ENCODE measurements at places on chromosomes 11 and 22.

DNA sequence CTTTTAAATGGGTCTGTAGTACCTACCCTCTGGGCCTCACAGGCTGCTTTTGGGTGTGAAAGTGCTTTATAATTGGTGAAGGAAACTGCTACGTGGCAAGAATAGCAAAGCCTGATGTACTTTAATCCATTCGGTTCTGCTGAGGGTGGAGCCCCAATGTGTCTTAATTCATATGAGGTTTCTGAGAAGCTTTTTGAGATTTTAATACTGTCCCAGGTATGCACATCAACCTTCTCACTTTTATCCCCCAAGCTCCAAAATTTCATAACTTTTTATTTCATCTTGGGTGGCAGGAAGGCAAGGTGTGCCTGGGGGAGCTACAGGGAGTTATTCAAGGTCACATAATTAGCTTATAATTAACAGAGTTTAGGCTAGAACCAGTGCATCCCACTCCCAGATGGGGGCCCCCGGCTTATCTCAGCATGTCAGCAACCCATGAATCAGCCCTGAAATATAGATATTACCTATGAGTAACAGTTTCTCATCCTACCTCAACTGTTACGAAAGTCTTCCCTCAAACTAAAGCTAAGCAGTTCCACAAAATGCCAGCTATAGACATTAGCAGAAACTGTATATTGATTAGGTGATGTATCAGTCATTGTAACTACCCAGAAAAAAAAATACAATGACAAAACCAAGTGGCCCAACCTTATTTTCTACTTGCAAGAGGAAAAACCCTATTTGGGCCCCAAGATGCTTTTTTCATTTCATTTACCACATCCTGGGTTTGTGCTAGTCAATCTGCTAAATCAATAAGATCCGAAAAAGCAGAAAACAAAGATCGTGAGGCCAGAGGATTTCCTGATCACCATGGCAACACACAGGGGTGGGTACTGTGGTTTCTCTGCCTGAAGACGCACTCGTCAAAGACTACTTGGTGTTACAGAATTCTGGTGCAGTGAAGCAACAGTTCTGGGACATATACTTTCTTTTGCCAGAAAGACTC, 26.7 kb downstream of the CD44 start:
- DNase-seq = peak; percentile 36

- no peak for DNase-seq
Observed at GRCh38 chr11:83601914-83602527, 315.9 kb upstream of the CCDC90B start.

- DNase-seq = no peak
Observed at GRCh38 chr22:36282328-36282831, 29.4 kb downstream of the APOL1 start.

- DNase-seq = no peak
Observed at GRCh38 chr11:35311331-35311730, 108.0 kb downstream of the SLC1A2 start.

GRCh38 chr11:125124618-125124992, 13.2 kb upstream of the TMEM218 start:
- no peak for DNase-seq

DNA sequence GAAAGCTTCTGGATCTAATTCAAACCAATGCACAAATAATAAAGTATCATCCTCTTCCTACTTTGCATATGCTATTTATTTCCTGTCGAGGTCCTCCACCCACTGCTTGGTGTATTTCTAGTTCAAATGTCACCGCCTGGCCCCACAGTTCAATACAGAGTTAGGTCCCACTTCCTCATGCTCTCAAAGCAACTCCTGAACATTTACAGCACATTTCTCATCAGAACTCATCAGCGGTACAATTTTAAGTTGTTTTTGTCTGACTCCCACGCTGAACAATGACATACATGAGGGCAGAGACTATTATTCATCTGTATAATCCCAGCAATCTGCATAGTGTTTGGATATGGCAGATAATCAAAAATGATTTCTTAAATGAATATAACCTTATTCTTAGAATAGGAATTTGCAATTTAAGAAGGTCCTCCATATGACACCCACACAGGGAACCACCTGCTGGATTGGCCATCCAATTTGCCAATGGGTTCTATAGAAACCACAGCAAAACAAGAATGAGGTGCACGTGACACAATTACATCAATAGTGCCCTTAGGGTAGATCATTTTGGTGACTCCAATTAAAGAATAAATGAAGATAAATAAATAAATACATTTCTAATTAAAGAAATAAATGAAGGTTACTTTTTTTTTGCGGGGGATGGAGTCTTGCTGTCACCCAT, 54.2 kb downstream of the SLC25A17 start:
- DNase-seq = no peak

DNA sequence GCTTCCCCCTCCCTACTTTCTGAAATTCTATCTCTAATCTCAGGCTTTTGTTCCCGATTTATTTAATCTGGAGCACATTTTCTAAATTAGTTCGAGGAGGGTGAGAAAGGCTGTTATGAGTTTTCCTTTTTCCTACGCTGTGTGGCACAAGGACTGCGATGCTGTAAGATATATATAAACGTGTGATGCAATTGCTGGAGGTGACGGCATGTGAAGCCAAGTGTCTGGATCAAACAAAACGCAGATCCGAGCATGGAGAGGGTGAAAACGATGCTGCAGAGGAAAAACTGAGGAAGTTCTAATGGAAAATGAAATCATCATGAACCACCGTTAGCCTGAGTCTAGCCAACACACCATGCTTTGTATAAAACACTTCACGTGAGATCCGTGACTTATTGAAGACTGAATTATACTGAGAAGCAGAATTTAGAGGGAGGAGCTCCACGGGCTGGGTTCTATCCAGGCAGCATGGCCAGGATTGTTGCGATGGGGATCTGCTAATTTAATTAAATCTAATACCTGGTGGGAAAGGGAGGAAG, 4.4 kb downstream of the PKNOX2 start:
- no peak for DNase-seq

- DNase-seq = no peak
Observed at GRCh38 chr11:14079011-14079410, 116.5 kb downstream of the SPON1 start.

GRCh38 chr11:101269990-101270660, 140.5 kb upstream of the PGR start:
- no peak for DNase-seq

DNA sequence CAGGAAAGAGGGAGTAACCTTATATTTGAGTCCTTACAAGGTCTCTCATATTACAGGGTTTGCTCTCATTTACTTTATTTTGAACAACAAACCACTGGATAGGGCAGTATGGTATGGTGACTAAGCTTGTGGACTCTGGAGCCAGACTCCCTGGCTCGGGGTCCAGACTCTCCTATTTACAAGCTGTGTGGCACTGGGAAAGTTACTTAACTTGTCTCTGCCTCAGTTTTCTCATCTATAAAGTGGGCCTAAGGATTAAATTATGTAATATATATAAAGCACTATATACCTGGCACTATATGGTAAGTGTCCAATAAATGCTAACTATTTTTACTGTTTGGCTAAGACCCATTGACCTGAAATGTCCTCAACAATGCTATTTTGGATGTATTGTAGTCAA, 1.7 kb upstream of the DCHS1 start:
- no peak for DNase-seq

GRCh38 chr11:73878771-73879170, 2.0 kb downstream of the PAAF1 start:
- DNase-seq = no peak

- DNase-seq = no peak
Observed at GRCh38 chr11:64713016-64713707, 9.8 kb downstream of the NRXN2 start.

DNA sequence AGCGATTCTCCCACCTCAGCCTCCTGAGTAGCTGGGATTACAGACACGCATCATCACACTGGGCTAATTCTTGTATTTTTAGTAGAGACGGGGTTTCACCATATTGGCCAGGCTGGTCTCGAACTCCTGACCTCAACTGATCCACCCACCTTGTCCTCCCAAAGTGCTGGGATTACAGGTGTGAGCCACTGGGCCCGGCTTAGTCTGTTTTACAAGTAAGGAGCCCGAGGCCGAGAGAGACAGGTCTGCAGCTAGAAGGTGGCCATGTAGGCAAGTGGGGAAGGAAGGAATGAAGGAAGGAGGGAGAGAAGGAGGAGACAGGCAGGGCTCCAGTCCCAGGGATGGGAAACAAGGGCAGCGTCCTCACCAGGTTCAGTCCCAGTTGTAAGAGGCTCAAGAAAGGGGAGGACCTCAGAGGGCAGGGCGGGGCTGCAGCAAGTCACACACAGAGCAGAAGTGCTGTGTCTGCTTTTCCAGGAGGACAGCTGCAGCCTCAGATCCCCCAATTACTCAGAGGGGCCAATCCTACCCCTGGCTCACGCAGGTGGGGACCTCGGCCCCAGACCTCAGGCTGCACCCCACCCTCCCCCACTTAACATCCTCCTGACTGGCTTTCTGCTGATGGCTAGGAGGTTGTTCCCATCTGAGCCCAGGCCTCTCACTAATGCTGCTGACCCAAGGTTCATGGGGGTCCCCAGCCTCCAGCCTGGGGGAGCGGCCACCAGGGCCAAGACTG, 53.8 kb upstream of the PRR5 start:
- DNase-seq = no peak

- no peak for DNase-seq
Observed at GRCh38 chr11:64011371-64011770, 24.4 kb upstream of the FLRT1 start.

GRCh38 chr22:39931251-39931650, 28.9 kb upstream of the TMA7B start:
- no peak for DNase-seq

GRCh38 chr11:133115099-133115498, 417.2 kb downstream of the OPCML start:
- no peak for DNase-seq

DNA sequence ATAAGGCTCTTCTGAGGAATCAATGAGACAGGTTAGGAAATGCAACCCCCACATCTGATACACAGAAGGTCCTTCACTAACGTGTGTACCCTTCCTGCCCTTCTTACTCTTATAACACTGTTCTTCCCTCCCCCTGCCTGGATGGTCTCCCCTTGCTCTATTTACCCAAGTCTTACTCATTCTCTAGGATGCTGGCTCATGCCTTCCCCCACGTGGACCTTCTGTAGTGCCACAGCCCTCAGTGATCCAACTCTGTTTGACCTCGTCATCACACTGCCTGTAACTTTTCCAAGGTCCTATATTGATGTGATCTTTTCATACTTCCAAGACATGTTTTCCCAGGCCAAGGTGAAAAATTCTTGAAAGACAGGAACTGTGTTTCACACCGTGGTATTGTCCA, 79.8 kb downstream of the C11orf58 start:
- no peak for DNase-seq

GRCh38 chr11:65262381-65262680, 569 bp downstream of the POLA2 start:
- no peak for DNase-seq

- peak; percentile 100 for DNase-seq
Observed at GRCh38 chr11:108222574-108223347, at the start of the genes ATM and NPAT. TSS of gene ATM (plus strand) at chr11:108223067. CDS start at chr11:108227625, 4,558 bp downstream. TSS of gene NPAT (minus strand) at chr11:108222638. CDS start at chr11:108222536, 102 bp downstream.

DNA sequence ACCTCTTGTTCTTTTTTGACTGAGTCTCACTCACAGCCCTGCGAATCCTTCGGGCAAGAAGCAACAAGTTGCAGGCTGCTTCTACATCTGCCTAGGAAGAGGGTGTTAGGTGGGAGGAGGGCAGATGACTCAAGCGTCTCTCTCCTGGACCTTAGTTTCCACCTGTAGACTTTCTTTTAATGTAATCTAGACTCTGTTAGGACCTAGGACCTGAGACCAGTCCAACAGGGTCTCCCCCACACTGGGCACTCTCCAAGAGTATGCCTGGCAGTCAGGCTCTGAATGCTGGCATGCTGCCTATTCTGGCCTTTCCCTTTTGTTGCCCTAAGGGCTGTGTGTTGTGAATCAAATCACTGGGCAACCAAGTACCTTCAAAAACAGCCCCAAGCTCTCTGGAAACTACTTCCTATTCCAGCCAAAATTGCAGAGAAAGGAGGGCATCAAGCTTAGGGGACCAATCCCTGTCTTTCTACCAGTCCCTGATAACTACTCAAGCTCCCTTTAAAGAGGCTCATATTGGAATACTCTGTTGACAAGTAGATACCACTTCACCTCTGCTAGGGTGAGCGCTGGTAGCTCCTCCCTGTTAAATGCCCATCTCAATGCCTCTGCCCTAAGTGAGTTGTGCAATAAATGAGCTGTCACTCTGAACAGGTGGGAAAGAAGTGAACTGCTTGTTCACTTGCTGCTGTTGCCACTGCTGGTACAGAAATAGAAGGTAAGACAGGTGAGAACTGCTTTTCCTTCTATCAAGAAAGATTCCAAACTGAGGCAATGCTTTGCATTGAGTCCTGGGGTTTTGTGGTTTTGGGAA, at the start of gene BBOX1:
TSS of gene BBOX1 (plus strand) at position 514 of the 814 bp plus-strand sequence. CDS start 14,616 bp downstream, outside the sequence.
- no peak for DNase-seq

DNA sequence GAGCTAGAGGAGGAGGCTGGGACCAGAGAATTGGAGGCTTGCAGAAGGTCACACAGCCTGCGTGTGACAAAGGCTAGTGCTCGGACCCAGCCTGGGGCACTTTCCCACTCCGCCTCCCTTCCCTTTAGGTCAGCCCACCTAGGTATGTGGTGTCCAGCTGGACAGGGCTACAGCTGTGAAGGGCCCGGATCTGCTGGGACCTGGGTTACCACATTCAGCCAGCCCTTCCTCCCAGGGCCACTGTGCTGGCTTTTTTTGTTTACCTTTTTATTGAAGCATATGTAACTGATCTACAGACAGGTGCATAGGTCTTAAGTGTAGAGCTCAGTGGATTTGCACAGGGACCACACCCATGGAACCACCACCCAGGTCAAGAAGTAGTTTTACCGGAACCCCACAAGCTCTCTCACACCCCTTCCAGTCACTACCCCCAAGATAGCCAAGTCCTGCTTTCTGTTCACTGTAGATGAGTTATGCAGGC, 8.7 kb downstream of the CAPN5 start:
- no peak for DNase-seq

- DNase-seq = no peak
Observed at GRCh38 chr22:45638834-45639746, 32.5 kb upstream of the ATXN10 start.

DNA sequence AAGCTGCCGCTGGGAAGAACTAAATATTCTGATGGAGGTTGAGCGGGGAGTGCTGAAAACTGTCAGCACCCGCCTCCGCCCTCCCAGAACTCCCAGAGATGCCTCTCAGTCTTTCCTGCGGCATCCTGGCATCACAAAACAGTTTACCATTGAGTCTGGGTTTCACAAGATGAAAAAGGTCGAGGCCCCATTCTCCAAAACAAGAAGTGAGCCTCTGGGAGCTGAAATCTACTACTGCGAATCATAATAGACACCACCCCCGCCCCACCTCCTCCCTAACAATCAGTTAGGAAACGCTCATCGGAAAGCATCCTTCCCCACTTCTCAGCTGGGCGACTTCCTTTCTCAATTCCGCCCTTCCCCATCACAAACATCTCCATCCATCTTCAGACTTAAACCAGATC, 1.0 kb downstream of the SUN2 start:
- no peak for DNase-seq

DNA sequence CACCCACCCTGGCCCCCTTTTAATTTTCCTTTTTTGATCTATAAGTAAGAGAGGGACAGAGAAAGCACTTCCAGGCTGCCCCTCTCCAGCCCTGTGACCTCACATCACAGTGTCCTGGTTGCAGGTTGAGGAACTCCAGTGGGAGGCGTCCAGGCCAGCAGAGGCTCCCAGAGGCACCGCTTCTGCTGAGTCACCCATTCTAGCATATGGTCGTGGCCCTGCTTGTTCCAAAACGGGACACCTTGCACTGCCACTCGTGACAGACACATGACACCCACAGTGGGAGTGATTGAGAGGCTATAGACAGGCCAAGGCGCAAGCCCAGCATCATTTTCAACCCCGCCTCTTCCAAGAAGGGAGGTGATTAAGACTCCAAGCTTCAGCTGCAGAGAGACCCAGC, 16.0 kb upstream of the TMPRSS4 start:
- no peak for DNase-seq

GRCh38 chr11:19789245-19789644, 76.6 kb downstream of the NAV2 start:
- DNase-seq = no peak

- no peak for DNase-seq
Observed at GRCh38 chr11:92636543-92637188, 332.8 kb upstream of the MTNR1B start.
